Cardiac muscle cell (in vitro differentiated cells and primary cell): ENCODE measurements at places on chromosomes 12 and 14.

GRCh38 chr12:90174198-90174510 is 465.5 kb upstream of the ATP2B1 start:
- no peak for DNase-seq

GRCh38 chr14:76868454-76869170 is 42.4 kb downstream of the LRRC74A start:
- no peak for DNase-seq

- no peak for DNase-seq
These were observed 11.8 kb upstream of the RCOR1 start for GRCh38 chr14:102580550-102581110.

- DNase-seq, result peak; percentile 16
These were observed 151.0 kb upstream of the LMO3 start for GRCh38 chr12:16756833-16757555.

- no peak for DNase-seq
These were observed at the start of gene AKT1 for GRCh38 chr14:104794993-104795780. AKT1 (minus strand) TSS chr14:104795748; CDS start chr14:104792643, 3,105 bp downstream.

DNA sequence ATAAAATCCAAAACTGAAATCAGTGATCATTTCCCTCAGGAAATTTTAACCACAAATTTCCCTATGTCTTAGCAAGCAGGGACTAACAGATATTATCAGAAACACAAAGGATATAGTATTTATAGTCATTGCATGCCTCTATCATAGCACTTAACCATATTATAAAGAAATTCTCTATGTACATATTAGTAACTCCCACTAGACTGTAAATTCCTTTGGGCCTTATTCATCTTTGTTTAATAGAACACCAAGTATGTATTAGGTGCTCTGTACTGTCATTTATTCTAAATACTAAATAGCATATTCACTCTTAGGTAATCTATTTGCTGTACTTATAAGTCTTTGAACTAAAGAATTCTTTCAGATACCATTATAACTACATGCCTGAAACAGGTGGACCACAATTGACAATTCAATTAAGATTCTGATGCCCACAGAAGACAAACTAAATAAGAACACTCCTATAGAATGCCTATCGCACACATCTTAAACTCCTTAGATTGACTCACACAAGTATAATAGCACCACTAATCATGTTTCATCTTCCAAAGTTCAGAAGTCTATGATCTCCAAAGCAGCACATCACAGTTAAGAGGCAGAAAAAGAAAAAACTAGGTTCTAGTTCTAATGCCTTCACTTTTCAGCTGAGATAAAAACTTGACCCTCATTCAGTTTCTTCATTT is 134.1 kb downstream of the FSCB start:
- no peak for DNase-seq

DNA sequence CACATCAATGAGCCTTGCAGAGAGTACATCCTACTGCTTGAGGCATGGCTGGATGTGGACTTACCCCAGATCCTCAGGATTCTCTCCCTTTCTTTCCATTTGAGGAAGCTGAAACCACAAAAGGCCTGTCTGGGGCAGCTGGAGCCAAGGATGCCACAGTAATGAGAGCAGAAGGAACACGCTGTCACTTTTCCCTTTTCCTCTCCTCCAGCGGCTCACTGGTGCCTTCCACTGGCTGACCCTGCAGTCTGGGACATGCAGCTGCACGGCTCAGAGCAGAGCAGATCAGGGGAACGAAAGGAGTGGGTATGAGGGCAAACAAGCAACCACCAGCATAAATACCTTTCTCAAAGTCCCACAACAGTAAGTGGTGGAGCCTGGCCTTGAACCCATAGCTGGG is 78.2 kb downstream of the GAS2L3 start:
- DNase-seq, result no peak

DNA sequence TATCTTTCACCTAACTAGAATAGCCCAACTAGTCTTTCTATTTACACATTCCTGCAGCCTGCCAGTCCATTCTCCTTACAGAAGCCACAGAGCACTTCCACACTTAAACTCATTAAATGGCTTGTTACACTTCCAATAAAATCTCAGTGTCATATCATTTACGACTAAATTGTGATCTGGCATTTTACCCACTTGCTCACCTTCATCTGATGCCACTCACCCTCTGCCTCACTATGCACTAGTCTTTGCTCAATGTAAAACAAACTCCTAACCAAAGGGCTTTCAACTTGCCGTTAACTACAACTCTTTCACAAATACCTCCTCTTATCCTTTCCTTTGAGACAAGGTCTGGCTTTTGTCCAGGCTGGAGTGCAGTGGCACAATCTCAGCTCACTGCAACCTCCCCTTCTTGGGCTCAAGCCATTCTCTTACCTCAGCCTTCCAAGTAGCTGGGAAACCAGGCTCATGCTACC is 24.1 kb downstream of the YAF2 start:
- peak; percentile 85 for DNase-seq

- no peak for DNase-seq
These were observed 2.5 kb upstream of the KRT85 start for GRCh38 chr12:52369809-52370208.

DNA sequence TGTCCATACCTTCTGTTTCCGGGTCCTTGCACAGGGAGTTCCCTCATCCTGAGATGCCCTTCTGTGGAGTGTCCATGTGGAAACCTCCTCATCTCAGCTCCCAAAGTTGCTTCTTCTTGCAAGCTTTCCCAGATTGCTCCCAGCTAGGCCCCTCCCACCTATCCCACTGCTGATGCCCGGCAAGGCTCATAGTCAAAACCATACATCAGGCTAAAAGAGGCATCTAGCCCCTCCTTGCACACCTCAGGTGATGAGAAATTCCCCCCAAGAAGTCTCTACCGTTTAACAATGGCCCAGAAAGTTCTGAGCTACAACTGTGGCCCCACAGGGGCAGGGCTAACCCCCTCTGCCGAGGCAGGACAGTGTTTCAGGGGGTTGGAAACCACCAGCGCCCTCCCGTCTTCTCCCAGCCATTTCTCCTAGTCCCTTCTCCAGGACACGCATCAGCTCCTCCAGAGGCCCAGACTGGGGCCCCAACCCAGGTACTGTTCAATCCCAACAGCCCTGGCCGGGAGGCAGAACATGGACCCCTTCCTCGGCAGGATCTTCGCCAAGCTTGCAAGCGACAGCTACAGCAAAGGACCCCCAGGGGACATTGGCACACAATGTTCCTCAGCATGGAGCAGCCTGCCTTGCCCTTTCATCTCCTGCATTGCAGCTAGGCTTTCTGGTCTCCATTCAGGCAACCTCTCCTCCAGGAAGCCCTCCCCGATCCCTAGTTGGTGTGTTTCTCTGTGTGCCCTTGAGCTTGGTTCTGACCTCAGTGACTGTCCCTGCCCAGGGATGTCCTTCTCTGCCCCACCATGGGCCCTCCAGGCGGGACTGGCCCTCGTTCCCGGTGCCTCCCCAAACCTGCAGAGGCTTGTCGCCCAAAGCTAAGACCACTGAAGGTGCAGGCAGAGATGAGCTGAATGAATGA is 4.5 kb upstream of the BEGAIN start:
- no peak for DNase-seq

GRCh38 chr12:93749515-93749914 is 72.3 kb downstream of the CRADD start:
- no peak for DNase-seq
